ENCODE measurements at places on chromosomes 1 and 21.

- no peak for DNase-seq
Observed at GRCh38 chr21:45317398-45318145, 29.9 kb upstream of the POFUT2 start.

GRCh38 chr1:239718997-239719628 is 332.7 kb downstream of the CHRM3 start:
- DNase-seq: no peak

- no peak for DNase-seq
Observed at GRCh38 chr1:35560256-35561225, 2.9 kb downstream of the NCDN start.

- DNase-seq: no peak
Observed at GRCh38 chr21:21818898-21819297, 820.7 kb downstream of the NCAM2 start.

- DNase-seq: no peak
Observed at GRCh38 chr1:96488777-96489176, 232.8 kb upstream of the PTBP2 start.

DNA sequence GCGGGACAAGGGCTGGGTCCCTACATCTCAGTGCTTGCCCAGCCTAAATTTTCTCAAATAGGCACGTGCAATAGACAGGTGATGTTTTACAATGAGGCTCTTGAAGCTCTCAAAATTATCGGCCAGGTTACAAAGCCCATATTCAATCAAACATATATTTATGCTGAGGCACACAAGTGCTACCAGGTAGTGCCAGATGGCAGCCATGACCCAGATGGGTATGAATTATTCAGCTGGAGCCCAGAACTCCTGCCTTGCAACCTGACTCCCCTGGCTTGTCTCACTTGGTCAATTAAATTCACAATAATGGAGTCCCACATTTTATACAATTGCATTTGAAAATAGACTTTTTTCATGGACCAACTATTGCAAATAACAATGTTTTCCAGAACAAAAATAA is 12.3 kb upstream of the ADAM30 start:
- DNase-seq: no peak

Measured in coronary artery (tissue), 2 donors.